SJSA1 (cell line): ENCODE measurements at places on chromosomes 2 and 18. TPM values are rescaled to one million over a fixed set of nuclear protein-coding genes. Genes with fewer than 3 reads are reported as not detected.

TRAF3IP1 gene
- 6.9 and 12.7 TPM in 2 replicates for total RNA-seq

DNA sequence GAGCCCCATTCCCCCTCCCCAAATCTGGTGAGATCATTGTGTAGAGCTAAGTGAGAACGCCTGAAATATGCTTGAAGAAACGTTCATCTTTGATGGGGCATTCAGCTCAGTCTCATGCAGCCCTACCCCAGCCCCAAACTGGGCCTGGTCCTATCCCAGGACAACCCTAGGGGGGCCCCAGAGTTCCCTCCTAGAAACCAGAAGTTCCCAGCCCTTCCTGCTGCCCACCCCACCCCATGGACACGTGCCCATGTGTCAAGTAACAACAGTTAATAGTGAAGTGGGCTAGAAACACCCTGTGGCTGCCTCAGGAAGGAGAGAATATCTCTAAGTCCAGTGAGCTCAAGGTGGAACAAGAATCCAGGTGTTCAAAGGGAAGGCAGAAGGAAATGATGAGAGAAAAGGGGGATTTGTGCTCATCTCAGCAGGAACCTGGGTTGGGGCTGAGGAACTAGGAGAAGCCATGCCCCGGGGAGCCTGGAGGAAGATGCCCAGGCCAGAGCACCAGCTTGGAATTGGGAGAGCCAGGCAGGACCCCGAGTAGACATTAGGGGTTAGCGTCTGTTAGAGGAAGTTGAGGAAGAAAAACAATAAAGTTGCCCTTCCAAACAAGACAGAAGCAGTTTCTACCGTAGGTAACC, 20.1 kb upstream of the SLC20A1 start:
- H3K4me1 ChIP-seq, result peaks cover 67% of the 10 kb centered on the region
- peak; percentile 22 for DNase-seq
- H3K36me3 ChIP-seq, result no peaks in the 10 kb centered on the region
- H3K4me3 ChIP-seq, result no peak overlapping the region
- no peak overlapping the region for H3K27ac ChIP-seq

GRCh38 chr2:26745609-26746327, 18.3 kb upstream of the SLC35F6 start:
- no peaks in the 10 kb centered on the region for H3K36me3 ChIP-seq
- peak; percentile 64 for DNase-seq
- H3K4me3 ChIP-seq, result no peak overlapping the region
- H3K27ac ChIP-seq, result no peak overlapping the region
- H3K4me1 ChIP-seq, result peaks cover 9% of the 10 kb centered on the region
- H3K27me3 ChIP-seq, result no peaks in the 10 kb centered on the region

PSTPIP2 gene
- total RNA-seq, result 4.0 and 6.8 TPM in 2 replicates

GRCh38 chr2:32864334-32865111, 82.2 kb upstream of the LTBP1 start:
- H3K36me3 ChIP-seq, result no peaks in the 10 kb centered on the region
- peak overlapping the region; percentile 91 for H3K27ac ChIP-seq
- peaks cover 40% of the 10 kb centered on the region for H3K4me1 ChIP-seq

KIF5C gene
- 0.11 TPM in 1 of 2 replicates, not detected in the other for total RNA-seq

- no peaks in the 10 kb centered on the region for H3K4me1 ChIP-seq
- no peak for DNase-seq
- no peaks in the 10 kb centered on the region for H3K27me3 ChIP-seq
- no peak overlapping the region for H3K27ac ChIP-seq
- peaks cover 4% of the 10 kb centered on the region; the same call in 1 of the 2 replicates for H3K36me3 ChIP-seq
- no peak overlapping the region for H3K4me3 ChIP-seq
Measured at GRCh38 chr18:76389716-76390115, 105.3 kb downstream of the ZNF516 start.

SEPTIN10 gene
- 99.8 and 103 TPM in 2 replicates for total RNA-seq

CNTNAP5 gene
- total RNA-seq, result not detected in 2 replicates

LIMS3 gene
- 0.61 and 11.6 TPM in 2 replicates for total RNA-seq

DNA sequence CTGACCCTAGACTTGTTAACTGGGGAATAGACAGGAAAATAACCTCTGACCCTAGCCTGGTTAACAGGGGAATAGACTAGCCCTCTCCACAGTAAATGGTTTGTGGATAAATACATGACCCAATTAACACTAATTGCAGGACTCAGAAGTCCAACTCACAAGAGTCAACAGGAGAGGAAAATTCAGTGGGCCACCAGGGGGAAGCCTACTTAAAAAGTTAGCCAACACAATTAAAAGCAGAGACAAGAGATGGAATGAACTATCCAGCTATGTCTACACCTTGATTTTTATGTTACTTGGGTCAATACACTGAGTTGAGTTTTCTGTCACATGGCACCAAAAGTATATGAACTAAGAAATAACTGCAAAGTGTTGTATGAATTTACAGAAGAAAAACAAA, 158.8 kb upstream of the SLC39A10 start:
- no peaks in the 10 kb centered on the region; the same call in 1 of the 2 replicates for H3K4me1 ChIP-seq
- no peaks in the 10 kb centered on the region for H3K27me3 ChIP-seq
- DNase-seq, result no peak

GRCh38 chr2:119389615-119390306, 23.0 kb downstream of the DBI start:
- no peak overlapping the region for H3K4me3 ChIP-seq
- no peaks in the 10 kb centered on the region for H3K4me1 ChIP-seq
- H3K36me3 ChIP-seq, result no peaks in the 10 kb centered on the region

TUBA4B gene
- total RNA-seq, result not detected in 2 replicates

ONECUT2 gene
- 0.05 TPM in 1 of 2 replicates, not detected in the other for total RNA-seq

DNA sequence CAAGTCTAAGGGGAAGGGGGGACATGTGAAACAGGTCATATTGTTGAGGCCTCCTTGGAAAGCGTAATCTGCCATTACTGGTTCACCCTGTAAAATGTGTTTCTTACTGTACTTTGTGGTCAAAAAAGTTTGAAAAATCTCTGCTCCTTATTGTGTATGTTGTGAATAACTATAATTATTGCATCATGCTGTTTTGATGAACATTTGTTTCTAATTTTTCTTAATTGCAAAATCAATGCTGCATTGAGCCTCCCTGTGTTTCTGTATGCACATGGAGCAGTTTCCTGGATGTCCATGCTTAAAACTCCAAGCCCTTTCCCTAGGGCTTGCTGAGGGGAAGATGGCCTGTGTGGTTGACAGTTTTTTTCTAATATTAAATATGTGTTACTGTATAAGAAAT, 158.6 kb downstream of the RNF144A start:
- H3K4me1 ChIP-seq, result no peaks in the 10 kb centered on the region
- no peak overlapping the region for H3K4me3 ChIP-seq
- no peak for DNase-seq
- no peaks in the 10 kb centered on the region; the same call in 1 of the 2 replicates for H3K27me3 ChIP-seq
- H3K27ac ChIP-seq, result no peak overlapping the region
- no peaks in the 10 kb centered on the region for H3K36me3 ChIP-seq

DNA sequence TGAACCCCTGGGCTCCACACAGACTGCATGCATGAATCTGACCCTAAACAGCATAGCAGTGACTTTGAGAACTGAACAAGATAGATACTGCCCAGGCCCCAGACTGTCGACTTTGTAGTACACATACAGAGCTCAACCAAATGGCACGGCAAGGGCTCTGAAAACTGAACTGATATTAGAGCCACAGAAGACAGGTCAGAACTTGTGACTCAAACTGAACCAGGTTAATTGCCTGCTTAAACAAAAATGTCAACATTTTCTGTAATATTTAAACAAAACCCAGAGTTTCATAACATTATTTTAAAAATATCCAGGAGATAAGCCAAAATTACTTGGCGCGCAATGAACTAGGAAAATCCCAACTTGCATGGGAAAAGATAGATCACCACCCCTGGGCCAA, 260.3 kb downstream of the TPGS2 start:
- H3K4me1 ChIP-seq, result no peaks in the 10 kb centered on the region
- H3K27ac ChIP-seq, result no peak overlapping the region
- DNase-seq, result no peak

NEB gene
- 0.03 TPM in 1 of 2 replicates, not detected in the other for total RNA-seq

GRCh38 chr2:144431392-144431783, 88.5 kb downstream of the ZEB2 start:
- H3K4me3 ChIP-seq, result no peak overlapping the region
- no peak for DNase-seq
- H3K4me1 ChIP-seq, result peaks cover 48% of the 10 kb centered on the region
- H3K36me3 ChIP-seq, result peaks cover 21% of the 10 kb centered on the region
- H3K27ac ChIP-seq, result peak overlapping the region; percentile 78
